ENCODE measurements at places on chromosomes 7 and 10.

DNA sequence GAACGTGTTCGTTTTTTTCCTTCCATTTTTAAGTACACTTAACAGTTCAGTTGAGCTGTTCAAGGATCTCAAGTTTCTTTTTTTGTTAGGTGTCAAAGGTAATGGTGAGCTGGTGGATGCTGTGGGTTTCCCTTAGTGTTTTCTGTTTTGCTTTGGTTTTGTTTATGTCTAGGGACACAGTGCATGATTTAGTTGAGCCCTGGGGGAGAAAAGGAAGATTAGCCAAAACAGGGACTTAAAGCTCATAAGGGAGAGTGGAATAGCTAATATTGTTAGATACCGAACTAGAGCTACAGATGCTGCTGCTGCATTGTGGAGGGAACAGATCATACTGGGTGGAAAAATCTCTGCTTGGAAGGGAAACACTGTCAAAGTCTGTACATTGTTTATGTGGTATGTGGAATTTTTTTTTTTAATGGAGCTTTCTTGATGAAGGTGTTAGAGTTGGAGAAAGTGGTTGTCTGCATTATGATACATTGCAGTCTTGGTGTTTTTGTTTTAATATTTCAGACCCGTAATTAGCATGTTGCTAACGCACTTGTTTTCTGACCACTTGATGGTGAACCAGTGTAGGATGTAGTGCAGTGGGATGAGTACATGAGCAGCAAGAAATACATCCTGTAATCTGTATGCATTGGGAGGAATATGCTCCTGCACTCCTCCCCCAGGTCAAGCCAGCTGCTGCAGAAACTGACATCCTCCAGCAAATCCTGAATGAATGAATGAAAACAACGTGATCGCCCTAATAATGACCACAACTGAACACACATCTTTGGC lies 2.1 kb downstream of the GLCCI1 start:
- DNase-seq = no peak

- no peak for DNase-seq
Observed at GRCh38 chr7:37119296-37119860, 329.3 kb downstream of the ELMO1 start.

GRCh38 chr7:28748933-28749584 lies 209.1 kb downstream of the TRIL start:
- no peak for DNase-seq

DNA sequence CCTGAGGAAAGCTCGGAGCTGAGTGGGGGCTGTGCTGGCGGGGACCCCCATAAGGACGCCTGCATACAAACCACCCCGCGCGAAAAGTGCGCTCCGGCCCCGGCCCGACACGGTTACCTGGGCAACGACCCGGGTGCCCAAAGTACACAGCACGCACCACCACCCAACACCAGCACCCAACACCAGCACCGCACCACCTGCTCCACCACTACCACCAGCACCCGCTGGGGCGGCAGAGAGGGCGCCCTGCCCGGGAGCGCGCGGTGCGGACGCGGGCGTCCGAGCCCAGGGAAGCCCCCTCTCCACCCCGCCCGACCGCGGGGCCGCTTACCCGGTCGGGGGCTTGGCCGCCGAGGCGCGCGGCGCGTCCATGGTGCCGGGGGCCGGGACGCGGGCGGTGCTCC lies 345 bp downstream of the COBL start:
- no peak for DNase-seq
